ENCODE measurements at places on chromosomes 7 and 10. TPM values are rescaled to one million over a fixed set of nuclear protein-coding genes. Genes with fewer than 3 reads are reported as not detected.

DNA sequence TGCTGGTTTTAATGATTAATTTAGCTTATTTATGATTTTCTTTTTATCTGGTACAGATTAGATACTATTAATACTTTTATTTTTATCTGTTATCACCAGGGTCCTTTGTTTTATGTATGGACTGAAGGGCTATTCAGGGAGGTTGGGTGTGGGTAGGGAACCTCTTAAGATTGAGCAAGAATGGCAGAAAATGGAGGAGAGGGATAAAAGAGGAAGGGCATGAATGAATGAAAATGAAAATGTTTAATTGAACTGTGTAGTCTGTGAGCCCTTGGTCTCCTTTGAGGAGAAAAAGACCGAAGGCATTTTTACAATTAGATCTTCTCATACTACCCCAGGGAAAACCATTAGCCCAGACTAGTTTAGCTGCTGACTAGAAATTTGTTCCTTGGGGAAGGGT lies 93.1 kb downstream of the CDK14 start:
- DNase-seq: no peak

DNA sequence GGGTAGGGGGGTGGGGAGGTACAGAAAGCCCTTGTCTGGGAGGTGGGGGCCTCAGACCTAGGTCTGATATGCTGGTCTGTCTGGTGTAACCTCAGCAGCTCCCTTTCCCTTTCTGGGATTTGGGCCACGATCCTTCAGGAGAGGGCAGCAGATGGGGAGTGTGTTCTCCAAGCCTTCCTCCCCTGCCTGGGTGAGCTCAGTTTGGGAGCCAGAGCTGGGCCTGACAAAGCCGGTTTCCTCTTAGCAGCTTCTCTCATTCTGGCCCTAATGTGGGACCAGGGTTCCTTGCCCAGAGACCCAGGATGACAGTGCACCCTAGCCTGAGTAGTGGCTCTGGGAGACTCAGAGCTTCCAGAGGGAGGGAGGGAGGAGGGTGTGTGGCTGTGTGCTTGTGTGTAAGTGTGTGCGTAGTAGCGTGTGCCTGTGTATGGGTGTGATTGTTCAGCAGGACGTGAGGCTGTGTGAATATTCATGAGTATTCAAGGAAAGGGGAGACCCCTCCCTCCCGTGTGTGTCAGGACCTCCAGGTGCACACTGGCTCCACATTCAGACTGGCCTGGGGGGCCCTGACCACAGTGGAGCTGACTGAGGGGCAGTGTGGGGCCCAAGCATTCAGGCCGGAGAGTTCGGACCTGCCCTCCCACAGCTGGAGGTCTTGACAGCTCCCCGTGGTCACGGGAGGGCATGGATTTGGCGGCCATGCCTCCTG lies 96.5 kb downstream of the ZMIZ1 start:
- no peak for DNase-seq

GRCh38 chr7:158602905-158603772 lies 15.5 kb upstream of the PTPRN2 start:
- DNase-seq: no peak

DNA sequence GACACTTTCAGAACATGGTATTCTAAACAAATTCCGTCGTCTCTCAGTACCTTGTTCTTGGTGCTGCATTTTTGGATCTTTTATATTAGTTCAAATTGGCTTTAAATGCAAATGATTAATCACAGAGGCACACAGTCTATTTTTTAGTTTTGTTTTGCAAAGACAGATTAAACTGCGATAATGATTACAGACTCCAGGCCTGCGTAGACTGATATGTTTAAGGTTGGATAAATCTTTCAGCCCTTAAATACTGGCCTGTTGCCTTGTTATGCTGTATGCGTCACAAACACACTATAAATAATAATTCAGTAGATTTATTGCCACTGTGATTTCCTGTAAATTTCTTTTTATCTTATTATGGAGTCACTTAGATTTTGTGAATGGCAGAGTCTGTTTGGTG lies 19.3 kb downstream of the CACNB2 start:
- no peak for DNase-seq

STMP1 gene
- 20.2 TPM for total RNA-seq

Measured in kidney epithelial cell (primary cell).